ENCODE measurements at places on chromosomes 3 and 15. TPM values are rescaled to one million over a fixed set of nuclear protein-coding genes. Genes with fewer than 3 reads are reported as not detected.

CSPG5 gene
- 0.53 TPM for total RNA-seq

DNA sequence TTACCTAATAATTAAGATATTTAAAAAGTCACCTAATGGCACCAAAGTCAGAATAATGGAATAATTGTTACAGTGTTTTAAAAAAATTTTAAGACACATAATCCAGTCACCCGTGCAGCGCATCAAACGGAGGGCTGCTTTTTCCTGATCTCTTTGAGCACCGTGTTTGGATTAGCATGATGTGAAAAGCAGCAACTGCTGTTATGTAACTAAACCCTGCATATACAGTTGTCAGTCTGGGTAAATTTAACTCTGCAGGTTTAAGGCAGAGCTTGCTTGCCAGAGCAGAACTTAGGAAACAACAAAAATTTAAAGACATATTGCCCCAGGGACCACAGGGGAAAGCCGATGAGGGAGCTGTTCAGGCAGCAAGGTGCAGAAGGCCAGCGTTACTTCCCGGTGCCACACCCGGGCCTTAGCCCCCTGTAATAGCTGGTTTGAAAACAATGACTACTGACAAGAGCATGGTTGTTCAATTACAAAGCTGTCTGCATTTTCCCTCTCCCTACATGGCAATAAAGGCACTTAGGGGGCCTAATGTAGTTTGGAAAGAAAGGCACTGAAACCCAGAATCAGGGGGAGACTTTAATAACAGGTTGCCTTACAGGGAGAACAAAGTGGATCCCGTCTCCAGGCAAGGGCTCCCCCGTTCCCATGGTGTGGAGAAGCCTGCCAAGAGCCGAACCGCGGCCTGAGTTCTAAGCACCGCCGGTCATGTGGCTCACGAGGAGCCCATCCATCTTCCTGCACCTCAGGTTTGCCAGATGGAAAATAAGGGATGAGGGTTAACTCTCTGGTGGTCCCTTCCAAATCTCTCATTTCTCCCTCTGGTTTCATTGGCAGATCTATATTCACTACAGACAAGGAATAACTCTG, 32.2 kb downstream of the RORA start:
- DNase-seq = no peak

GRCh38 chr15:90038632-90039095, 37.5 kb downstream of the ZNF710 start:
- DNase-seq = no peak

- no peak for DNase-seq
Measured at GRCh38 chr3:13332158-13332557, 88.0 kb downstream of the NUP210 start.

DNA sequence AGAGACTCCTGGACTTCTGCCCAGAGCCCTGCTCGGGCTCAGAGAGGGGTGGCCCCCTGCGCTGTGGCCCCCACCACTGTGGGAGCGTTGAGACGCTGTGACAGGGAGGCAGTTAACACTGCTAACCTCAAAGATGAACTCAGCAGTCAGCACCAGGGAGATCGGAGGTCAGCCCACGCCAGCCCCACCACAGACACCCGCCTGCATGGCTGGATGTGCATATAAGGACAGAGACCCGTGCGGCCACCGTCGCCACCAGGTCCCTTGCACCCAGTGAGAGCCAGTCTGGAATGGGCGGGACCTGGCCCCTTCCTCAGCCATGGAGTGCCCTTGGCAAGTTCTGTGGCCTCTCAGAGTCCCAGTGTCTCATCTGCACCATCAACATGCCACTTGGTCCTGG, 48.5 kb upstream of the FURIN start:
- DNase-seq = no peak
